Osteocyte (in vitro differentiated cells): ENCODE measurements at places on chromosomes 2 and 18. TPM values are rescaled to one million over a fixed set of nuclear protein-coding genes. Genes with fewer than 3 reads are reported as not detected.

DNA sequence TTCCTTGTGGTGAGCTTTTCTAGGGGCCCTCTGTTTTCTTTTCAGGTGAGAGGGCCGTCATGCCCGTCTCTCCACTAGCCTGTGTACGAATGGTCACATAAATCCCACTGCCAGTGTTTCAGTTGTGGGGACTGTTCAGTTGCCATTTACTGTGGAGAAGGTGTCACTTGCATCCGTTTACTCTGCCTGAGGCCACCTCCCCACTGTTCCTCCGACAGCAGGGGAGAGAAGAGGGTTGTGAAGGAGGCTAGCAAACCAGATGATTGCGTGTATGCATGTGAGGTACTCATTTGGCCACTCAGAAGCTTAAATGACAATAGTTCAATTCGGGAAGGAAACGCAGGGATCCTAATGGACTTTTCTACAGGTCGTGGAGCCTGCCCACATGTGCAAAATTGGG, 3.3 kb downstream of the MTCL1 start:
- H3K27ac ChIP-seq, result peak overlapping the region; percentile 97
- DNase-seq, result no peak
- no peaks in the 10 kb centered on the region for H3K27me3 ChIP-seq
- H3K4me1 ChIP-seq, result peaks cover 61% of the 10 kb centered on the region

DNA sequence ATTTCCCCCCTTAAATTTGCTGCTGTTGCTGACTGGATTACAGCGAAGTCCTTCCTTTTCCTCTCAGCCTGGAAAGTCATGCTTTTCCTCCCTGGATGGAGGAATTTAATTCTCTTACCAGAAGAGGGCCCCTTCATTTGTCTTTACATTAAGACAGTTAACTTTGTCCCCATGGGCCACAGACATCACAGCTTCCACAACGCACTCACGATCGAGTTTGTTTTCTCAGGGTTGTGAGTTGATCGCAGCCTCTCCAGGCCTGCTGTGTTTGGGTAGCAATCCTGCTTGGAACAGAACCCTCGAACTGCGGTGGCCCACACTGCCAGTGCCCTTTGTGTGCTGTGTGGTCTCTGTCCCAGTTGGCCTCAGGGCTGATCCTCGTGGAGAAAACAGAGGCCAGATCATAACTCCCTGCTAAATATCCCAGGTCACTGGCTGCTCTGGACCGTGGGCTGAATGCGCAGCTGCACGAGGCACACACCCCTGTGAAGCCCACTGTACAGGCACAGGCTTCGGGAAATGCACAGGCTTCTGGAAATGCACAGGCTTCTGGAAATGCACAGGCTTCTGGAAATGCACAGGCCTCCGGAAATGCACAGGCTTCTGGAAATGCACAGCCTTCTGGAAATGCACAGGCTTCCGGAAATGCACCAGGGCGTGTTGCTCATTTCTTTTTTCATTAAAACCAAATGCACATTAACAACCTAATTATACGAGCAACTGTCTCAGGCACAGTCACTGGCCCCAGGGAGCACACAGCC, 2.2 kb upstream of the PDIA6 start:
- H3K4me1 ChIP-seq, result peaks cover 32% of the 10 kb centered on the region
- peaks cover 10% of the 10 kb centered on the region for H3K27me3 ChIP-seq
- peak overlapping the region; percentile 39 for H3K27ac ChIP-seq
- no peaks in the 10 kb centered on the region for H3K36me3 ChIP-seq
- peak overlapping the region; percentile 43 for H3K4me3 ChIP-seq

- H3K4me3 ChIP-seq, result no peak overlapping the region
- DNase-seq, result no peak
- H3K4me1 ChIP-seq, result peaks cover 38% of the 10 kb centered on the region
Measured at GRCh38 chr2:150214626-150215025, 272.8 kb downstream of the RND3 start.

DNA sequence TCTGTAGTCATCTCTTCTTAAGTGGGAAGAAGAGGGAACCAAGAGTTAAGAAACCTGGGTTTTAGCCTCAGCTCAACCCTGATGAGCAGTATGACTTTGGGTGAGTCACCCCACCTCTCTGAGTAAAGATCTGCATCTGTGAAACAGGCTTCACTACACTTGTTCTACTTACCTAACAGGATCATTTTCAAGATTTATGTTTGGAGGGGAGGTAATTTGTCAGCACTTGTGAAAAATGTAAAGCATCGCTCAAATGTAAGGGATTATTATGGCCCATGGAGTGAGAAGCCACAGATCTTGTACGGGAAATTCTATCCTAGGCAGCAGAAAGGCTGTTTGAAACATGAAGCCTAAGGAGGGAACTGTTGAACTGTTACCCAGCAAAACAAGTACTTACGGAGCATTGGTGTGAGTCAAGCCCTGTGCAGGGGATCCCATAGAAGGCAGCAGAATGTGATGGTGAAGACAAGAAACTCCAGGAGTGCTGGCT, 160.6 kb downstream of the PRKCE start:
- peaks cover 51% of the 10 kb centered on the region for H3K4me1 ChIP-seq
- H3K27me3 ChIP-seq, result no peaks in the 10 kb centered on the region
- peak overlapping the region; percentile 69 for H3K27ac ChIP-seq
- no peaks in the 10 kb centered on the region for H3K36me3 ChIP-seq
- H3K4me3 ChIP-seq, result no peak overlapping the region
- no peak for DNase-seq

- H3K27ac ChIP-seq, result no peak overlapping the region
- H3K36me3 ChIP-seq, result no peaks in the 10 kb centered on the region
- H3K4me1 ChIP-seq, result no peaks in the 10 kb centered on the region
- DNase-seq, result no peak
- H3K4me3 ChIP-seq, result no peak overlapping the region
- peaks cover 16% of the 10 kb centered on the region for H3K27me3 ChIP-seq
Measured at GRCh38 chr18:10215446-10215845, 239.0 kb upstream of the APCDD1 start.

DNA sequence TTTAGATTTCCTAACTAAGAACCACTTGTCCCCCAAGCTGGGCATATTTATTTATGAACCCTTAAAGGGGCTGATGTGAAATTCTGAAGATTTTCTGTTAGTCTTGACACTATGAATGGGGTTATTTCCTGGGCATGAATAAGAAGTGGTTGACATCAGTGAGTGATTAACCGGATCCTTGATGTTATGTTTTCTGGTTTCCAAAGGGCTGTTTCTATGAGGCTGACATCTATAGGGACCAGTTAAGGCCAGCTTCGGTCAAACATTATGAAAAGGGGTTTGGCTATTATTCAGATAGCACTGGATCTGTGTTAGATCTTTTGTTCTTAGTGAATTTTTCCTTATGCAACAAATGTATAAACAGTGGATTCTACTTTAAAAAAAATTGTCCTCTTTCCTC, 443.7 kb upstream of the SPRED2 start:
- H3K36me3 ChIP-seq, result no peaks in the 10 kb centered on the region
- no peaks in the 10 kb centered on the region for H3K27me3 ChIP-seq
- peaks cover 17% of the 10 kb centered on the region for H3K4me1 ChIP-seq
- no peak overlapping the region for H3K27ac ChIP-seq
- DNase-seq, result no peak

DNA sequence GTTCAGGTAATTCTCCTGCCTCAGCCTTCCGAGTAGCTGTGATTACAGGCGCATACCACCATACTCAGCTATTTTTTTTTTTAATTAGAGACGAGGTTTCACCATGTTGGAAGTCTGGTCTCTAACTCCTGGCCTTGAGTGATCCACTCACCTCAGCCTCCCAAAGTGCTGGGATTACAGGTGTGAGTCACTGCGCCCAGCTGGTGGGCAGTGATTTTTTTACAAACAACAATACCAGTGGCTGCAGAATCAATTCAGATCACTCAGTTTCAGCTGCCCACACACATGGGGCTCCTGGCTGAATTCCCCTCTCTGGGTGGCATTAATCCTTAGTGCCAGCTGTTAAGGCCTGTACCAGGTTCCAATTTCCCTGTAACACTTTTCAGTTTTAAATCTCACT, 13.3 kb upstream of the CYRIA start:
- peaks cover 27% of the 10 kb centered on the region for H3K27me3 ChIP-seq
- H3K4me3 ChIP-seq, result no peak overlapping the region
- no peaks in the 10 kb centered on the region for H3K4me1 ChIP-seq

DNA sequence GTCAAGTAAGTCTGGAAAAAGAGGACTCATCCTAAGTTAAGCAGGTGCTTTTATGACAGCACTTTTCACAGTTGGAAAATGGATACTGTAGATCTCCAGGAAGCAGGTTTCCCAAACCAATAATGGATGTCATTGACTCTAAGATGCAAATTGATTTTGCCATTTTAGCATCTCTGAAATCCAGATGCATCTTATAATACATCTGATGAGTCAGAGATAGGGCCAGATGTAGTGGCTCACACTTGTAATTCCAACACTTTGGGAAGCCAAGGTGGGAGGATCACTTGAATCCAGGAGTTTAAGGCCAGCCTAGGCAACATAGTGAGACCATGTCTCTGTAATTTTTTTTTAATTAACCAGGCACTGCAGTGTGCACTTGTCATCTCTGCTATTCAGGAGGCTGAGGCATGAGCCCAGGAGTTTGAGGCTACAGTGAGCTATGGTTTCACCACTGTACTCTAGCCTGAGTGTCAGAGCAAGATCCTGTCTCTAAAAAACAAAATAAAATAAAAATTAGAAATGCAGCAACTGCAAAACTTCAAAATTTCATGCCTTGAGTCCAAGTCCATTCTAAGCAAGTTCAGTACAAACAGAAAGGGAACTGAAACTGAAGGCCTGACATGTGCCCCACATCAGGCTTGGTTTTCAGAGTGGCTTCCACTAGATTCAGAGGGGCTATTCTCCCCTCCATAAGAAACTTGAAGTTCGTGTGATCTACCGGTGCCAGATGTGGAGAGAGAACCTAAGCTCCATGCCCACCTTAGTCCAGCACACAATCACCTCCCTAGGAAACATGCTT, 267.8 kb upstream of the NCKAP5 start:
- H3K36me3 ChIP-seq, result no peaks in the 10 kb centered on the region
- no peaks in the 10 kb centered on the region for H3K27me3 ChIP-seq
- peak; percentile 7 for DNase-seq
- no peak overlapping the region for H3K27ac ChIP-seq
- no peak overlapping the region for H3K4me3 ChIP-seq

DNA sequence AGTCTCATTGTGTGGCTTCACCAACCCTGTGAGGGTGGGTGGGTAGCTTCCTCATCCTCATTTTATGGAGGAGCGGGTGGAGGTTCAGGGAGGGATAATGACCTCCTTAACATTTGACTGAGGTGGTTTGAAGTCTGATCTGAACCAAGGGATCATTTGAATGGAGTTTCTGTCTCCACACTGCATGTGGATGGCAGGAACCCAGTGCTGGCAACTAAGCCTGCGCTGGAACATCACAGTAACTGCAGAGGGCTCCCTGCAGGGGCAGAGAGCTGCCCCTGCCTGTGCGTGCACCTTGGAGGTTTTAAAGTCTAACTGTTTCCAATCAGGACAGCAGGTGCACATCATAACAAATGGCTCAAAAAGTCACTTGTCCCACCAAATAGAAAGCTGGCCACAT, 3.3 kb downstream of the AGAP1 start:
- no peaks in the 10 kb centered on the region for H3K36me3 ChIP-seq
- no peak overlapping the region for H3K27ac ChIP-seq
- no peaks in the 10 kb centered on the region for H3K27me3 ChIP-seq
- H3K4me3 ChIP-seq, result no peak overlapping the region

- no peak overlapping the region for H3K27ac ChIP-seq
- H3K27me3 ChIP-seq, result no peaks in the 10 kb centered on the region
Measured at GRCh38 chr2:85929096-85930050, 40.6 kb upstream of the ST3GAL5 start.

GRCh38 chr2:204022550-204022949, 86.0 kb downstream of the ICOS start:
- peaks cover 5% of the 10 kb centered on the region for H3K27me3 ChIP-seq
- no peaks in the 10 kb centered on the region for H3K36me3 ChIP-seq
- no peak overlapping the region for H3K27ac ChIP-seq
- no peak overlapping the region for H3K4me3 ChIP-seq
- no peak for DNase-seq
- H3K4me1 ChIP-seq, result peaks cover 10% of the 10 kb centered on the region

- H3K27ac ChIP-seq, result no peak overlapping the region
- H3K4me3 ChIP-seq, result no peak overlapping the region
- H3K4me1 ChIP-seq, result peaks cover 22% of the 10 kb centered on the region
- no peak for DNase-seq
- H3K36me3 ChIP-seq, result no peaks in the 10 kb centered on the region
- peaks cover 81% of the 10 kb centered on the region for H3K27me3 ChIP-seq
Measured at GRCh38 chr2:170824526-170825015, 7.9 kb downstream of the GAD1 start.

- H3K4me3 ChIP-seq, result no peak overlapping the region
- H3K27me3 ChIP-seq, result no peaks in the 10 kb centered on the region
- peaks cover 2% of the 10 kb centered on the region for H3K4me1 ChIP-seq
- H3K36me3 ChIP-seq, result peaks cover 13% of the 10 kb centered on the region
- no peak overlapping the region for H3K27ac ChIP-seq
Measured at GRCh38 chr2:190369635-190370034, 26.2 kb downstream of the INPP1 start.

- no peaks in the 10 kb centered on the region for H3K36me3 ChIP-seq
- H3K27ac ChIP-seq, result no peak overlapping the region
- DNase-seq, result no peak
- peaks cover 5% of the 10 kb centered on the region for H3K4me1 ChIP-seq
- no peak overlapping the region for H3K4me3 ChIP-seq
Measured at GRCh38 chr18:79610461-79611039, 69.1 kb upstream of the CTDP1 start.

GRCh38 chr2:85171916-85172315, 38.7 kb downstream of the TCF7L1 start:
- H3K4me3 ChIP-seq, result no peak overlapping the region
- no peaks in the 10 kb centered on the region for H3K27me3 ChIP-seq
- H3K36me3 ChIP-seq, result peaks cover 6% of the 10 kb centered on the region
- H3K27ac ChIP-seq, result no peak overlapping the region
- DNase-seq, result no peak

- DNase-seq, result peak; percentile 5
- H3K27me3 ChIP-seq, result no peaks in the 10 kb centered on the region
- H3K4me3 ChIP-seq, result no peak overlapping the region
- H3K36me3 ChIP-seq, result no peaks in the 10 kb centered on the region
- peaks cover 58% of the 10 kb centered on the region for H3K4me1 ChIP-seq
Measured at GRCh38 chr2:223727562-223727961, 109.8 kb downstream of the AP1S3 start.

The KLF7 gene
- 36.7 and 39.8 TPM in 2 replicates for total RNA-seq

The FSHR gene
- not detected in 2 replicates for total RNA-seq

The COLEC11 gene
- total RNA-seq, result not detected in 2 replicates

The NFE2L2 gene
- 98.4 and 100 TPM in 2 replicates for total RNA-seq

The CCDC74B gene
- 1.7 and 2.2 TPM in 2 replicates for total RNA-seq

The RFX8 gene
- not detected in 2 replicates for total RNA-seq

The CPSF3 gene
- total RNA-seq, result 27.7 and 28.8 TPM in 2 replicates

The PROM2 gene
- total RNA-seq, result 1.3 and 1.6 TPM in 2 replicates

The COL3A1 gene
- 7,546 and 8,171 TPM in 2 replicates for total RNA-seq

The LAMA1 gene
- total RNA-seq, result 0.30 and 0.34 TPM in 2 replicates

The SLC39A10 gene
- 37.4 and 40.0 TPM in 2 replicates for total RNA-seq

The LHCGR gene
- not detected in 2 replicates for total RNA-seq

The ABHD1 gene
- 0.48 TPM in 1 of 2 replicates, not detected in the other for total RNA-seq

The HYCC2 gene
- total RNA-seq, result 16.8 and 18.9 TPM in 2 replicates

The APLF gene
- 5.8 and 6.4 TPM in 2 replicates for total RNA-seq

The SULT1C2 gene
- 1.9 and 2.2 TPM in 2 replicates for total RNA-seq

The NIFK gene
- 39.9 and 41.0 TPM in 2 replicates for total RNA-seq
